Sciatic nerve (tissue), 2 donors: ENCODE measurements at places on chromosomes 5 and 9. TPM values are rescaled to one million over a fixed set of nuclear protein-coding genes. Genes with fewer than 3 reads are reported as not detected.

The C7 gene
- 37.4 TPM for total RNA-seq

The PRLR gene
- 1.9 TPM for total RNA-seq

The ZNF366 gene
- 8.0 TPM for total RNA-seq

The SPINK13 gene
- total RNA-seq, result not detected

The AGGF1 gene
- 18.1 TPM for total RNA-seq

The MYORG gene
- total RNA-seq, result 6.6 TPM

The ZSWIM6 gene
- 30.2 TPM for total RNA-seq

The DMGDH gene
- total RNA-seq, result 8.0 TPM

The SPATA9 gene
- 1.6 TPM for total RNA-seq

The STKLD1 gene
- total RNA-seq, result 2.6 TPM

- DNase-seq, result no peak
Observed at GRCh38 chr5:80239680-80240367, 16.0 kb downstream of the SERINC5 start.

DNA sequence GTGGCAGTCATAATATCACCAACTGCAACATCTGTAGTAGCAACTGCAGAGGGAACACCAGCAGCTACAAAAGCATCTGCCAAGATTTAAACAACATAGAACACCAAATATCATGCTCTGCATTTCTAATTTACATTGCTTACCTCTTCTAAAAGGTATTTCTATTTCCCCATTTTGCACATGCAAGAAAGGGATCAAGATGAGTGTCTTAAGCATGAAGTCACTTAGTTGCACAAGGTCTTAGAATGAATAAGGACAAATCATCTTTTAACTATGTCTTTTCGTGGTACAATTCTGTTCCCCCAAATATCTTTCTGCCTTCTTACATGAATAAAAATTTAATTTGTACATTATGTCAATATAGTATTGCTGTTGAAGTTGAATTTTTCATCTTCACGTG lies 1746.4 kb downstream of the EFNA5 start:
- DNase-seq, result no peak

DNA sequence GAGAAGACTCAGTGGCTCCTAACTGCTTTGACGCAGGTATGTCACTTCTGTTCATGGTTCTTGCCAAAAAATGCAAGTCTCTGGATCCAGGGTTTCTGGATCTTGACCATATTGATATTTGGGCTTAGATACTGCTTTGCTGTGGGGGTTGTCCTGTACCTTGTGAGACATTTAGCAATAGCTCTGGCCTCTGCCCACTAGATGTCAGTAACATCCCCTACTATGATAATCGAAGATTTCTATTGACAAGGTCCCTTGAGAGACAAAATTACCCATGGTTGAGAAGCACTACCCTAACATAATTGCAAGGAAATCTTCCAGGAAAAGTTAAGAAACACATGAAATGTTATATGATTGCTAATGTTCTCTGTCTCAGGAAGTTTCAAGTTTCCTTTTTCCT lies 285.4 kb downstream of the TMEM232 start:
- DNase-seq, result no peak

- DNase-seq, result no peak
Observed at GRCh38 chr5:6611334-6612256, 21.2 kb downstream of the NSUN2 start.

DNA sequence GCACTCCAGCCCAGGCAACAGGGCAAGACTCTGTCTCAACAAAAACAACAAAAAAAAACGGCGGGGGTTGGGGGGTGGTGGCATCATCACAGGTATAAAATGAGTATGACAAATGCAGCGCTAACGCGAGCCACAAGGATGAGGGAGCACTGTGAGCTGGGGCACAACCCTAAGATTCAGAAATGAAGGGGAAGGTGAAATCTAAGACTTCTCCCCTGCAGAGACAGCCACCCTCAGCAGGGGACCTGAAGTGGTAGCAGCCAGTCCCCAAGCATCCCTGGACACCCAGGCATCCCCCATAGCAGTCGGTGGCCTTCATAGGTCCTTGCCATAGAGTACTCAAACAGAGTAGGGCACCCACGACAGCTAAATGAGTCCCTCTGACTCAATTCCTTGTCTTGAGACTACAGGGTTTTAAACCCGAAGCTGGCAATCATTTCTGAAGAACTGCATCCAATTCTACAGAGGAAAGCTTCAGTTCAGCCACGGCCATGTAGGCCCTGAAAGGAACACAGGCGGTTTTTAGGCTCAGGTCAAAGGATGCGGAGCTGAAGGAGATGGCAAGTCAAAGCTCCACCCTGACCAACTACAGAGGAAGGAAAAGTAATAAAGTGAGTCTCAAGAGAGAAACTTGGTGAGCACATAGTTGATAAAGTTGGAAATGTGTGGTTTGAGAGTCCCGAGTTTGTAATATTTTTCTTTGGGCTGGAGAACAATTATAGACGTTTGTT lies 50.3 kb downstream of the MYO10 start:
- DNase-seq, result no peak

GRCh38 chr9:93266521-93267001 lies 82.6 kb downstream of the WNK2 start:
- no peak for DNase-seq

DNA sequence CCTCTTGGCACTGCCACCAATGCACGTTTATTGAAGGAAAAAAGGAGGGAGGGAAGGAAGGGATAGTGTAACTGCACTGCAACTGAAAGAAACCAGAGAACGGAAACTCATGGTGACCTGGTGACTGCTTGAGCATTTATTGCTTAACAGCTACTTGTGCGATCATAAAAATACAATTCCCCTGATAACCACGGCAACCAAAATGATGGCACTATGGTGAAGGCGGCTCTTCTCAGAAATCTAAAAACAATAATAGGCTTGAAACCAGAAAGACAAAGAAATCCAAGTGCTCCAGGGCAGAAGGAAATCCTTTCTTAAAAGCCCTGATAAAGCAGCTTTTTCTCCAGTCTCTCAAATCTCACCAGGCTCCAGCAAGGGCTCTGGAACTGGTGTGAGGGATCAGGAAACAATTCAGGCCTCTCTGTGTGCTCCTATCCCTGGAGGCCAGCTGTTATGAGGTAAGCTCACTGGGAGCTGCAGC lies 1.9 kb downstream of the FBXO10 start:
- no peak for DNase-seq

DNA sequence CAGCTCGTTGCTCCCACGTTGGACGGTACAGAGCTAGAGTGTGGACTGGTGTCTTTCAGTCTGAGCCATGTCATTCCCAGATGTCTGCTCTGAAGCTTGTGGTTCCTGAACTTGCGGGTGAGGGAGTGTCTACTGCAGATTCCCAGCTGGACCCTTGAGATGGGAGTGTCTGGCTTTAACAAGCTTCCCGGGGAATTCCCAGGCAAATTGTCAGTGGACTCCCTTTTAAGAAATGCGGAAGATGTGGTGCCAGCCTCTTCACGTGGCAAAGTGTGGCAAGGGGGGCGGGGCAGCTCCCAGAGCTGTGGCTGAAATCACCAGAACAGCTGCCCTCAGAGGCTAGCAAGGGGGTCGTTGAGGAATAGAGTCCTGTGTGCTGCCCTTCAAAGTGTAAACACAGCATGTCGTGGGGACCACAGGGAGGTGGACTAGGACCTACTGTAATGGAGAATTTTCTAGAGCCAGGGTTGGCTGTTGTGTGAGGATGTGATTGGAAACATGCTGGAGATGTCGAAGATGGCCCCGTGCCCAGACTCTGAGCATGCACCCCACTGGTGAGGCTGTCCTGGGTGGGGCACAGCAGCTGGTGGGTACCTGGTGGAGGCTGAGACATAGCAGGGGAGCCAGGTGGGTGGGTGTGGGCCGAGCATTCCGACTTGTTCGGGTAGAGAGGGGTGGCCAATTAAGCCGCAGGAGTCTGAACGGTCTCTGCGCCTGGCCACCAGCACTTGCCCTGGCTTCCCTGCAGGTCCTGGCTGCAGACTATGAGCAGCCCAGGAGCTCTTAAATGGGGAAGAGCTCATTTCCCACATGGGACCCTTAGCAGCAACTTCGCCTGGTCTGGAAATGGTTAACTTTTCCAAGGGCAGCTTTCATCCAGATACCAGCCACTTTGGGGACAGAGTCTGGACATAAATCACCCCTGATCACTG lies 37.4 kb downstream of the PRRX2 start:
- DNase-seq, result no peak

DNA sequence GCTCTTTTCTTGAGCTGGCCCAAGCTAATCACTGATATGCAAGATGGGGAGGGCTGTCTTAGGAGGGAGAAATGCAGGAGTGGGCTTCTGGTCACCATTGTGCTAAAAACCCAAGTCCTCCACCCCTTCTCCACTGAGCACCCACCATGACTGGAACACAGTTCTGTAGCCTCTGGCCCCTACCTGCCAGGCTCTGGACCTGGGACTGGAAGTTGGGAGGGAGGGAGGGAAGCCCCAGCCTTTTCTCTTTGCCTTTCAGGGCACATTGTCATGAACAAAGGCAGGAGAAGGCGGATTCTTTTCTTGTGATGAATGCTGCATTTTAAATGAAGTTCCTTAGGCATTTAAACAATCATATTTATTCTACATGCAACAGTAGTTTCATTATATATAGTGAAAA lies 559.1 kb upstream of the TRPC7 start:
- no peak for DNase-seq

DNA sequence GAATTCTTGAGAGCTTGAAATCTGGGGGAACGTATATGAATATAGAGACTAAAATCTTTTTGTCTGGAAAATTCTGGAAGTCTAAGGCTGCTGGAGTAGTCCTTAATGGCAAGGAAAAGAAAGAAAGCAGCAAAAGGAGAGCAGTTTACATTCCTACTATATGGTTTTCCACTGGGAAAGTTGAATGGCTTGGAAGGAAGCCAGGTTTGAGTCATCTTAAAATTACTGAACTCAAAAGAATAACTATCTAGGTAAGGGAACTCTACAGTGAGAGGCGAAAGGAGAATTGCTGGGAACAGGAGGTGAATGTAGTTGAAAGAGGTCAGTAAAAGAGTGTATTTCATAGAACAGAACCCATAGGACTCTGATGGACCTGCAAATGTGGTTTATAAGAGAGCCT lies 258.1 kb upstream of the EDIL3 start:
- DNase-seq, result no peak

GRCh38 chr9:84996029-84996428 lies 326.5 kb downstream of the NTRK2 start:
- DNase-seq, result no peak

- DNase-seq, result peak; percentile 39
Observed at GRCh38 chr5:978693-979092, 29.9 kb upstream of the NKD2 start.

GRCh38 chr5:167217097-167217743 lies 1074.2 kb upstream of the WWC1 start:
- DNase-seq, result no peak

DNA sequence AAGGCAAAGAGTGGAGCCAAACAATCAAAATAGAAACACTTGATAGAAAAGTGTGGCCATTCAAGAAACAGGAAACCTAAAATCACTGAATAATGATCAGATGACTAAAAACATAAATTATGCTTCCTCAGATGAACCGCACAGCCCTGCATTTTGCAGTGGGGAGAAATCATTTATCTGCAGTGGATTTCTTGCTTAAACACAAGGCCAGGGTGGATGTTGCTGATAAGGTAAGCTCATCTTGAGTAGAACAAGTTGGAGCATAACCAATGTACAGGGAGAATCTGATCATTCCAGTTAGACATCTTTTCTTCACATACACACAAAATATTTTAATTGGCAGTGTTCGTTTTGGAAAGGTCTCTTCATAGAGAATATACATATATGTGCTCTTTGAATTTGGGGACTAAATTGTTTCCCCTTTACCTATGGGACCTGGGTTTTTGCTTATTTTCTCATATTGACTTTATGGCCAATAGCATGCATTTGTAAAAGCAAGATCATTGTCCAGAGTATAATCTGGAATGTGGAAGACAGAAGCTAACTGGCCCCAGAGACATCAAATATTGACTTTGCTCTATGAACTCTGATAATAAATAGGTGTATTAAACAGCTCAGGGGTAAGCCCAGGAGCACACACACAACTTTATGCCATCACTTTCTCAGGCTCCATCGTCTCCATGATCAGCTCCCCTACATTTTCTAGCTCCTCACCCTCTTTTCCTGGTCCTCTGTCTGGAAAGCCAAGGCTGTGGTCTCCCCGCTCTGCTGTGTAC lies 9.1 kb downstream of the ANKDD1B start:
- DNase-seq, result no peak

DNA sequence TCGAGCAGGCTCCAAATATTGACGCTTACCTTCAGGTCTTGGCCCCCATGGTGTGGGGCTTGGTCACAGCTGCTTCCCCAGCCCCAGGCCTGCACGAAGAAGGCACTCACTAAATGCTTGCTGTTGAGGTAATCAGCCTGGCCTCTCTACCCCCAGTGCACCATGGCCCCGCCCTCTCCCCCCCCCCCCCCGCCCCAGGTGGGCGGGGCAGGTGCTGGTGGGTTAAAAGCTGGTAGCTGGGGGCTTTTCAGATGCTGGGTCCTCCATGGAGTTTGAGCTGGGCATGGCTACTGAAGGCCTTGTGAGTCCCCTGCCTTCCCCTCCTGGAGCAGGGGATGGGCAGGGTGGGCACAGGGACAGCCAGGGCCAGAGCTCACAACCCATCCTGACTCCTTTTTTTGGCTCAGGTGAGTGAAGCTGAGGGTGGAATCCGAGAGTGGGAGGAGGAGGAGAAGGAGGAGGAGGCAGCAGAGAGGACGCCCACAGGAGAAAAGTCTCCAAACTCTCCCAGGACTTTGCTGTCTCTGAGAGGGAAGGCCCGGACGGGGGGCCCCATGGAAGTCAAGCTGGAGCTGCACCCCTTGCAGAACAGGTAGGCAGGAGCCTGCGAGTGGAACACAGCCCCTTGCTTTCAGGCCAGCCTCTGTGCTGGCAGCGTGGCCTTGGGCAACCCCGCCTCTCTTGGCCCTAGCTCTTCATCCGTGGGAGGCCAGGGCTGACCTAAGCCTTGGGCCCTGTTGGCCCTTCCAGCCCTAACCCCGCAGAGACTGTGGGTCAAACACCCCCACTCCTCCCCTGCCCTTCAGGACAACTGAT lies 4.4 kb upstream of the TSPAN17 start:
- no peak for DNase-seq

DNA sequence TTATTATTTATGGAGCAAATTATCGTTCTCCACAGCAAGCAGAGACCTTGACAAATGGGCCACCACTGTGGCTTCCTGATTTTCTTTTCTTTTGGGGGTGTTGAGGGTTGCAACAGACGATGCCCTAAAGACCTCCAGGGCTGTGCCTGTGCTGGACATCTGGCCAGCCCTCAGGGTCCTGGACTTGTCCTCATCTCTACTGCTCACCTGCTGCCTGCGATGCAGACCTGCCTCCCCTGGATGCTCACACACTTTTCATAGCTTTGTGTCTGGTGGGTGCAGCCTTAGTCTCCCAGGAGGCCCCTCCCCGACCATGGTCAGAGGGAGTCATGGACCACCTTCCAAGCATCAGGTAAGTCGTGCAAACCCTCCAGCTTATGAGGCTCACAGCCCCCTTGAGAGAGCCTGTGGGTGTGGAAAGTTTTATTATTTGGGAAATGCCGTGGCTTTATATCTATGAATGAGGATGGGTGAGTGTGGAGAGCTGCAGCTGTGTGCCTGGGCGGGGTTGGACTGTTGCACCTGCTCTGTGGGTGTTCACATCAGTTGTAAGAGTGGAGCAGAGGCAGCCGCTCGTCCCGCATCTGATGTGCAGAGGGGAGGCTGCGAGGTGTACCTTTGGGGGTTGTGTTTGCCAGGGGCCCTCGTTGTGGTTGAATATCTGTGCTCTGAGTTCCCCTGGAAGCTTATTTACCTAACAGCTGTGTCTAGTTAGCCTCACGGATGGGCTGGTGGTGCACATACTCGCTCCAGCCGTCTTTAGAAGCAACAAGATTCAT lies 126.3 kb upstream of the IRX4 start:
- DNase-seq, result no peak

GRCh38 chr9:107635803-107636174 lies 146.2 kb upstream of the KLF4 start:
- DNase-seq, result no peak
